ENCODE measurements at places on chromosomes 13 and 19.

DNA sequence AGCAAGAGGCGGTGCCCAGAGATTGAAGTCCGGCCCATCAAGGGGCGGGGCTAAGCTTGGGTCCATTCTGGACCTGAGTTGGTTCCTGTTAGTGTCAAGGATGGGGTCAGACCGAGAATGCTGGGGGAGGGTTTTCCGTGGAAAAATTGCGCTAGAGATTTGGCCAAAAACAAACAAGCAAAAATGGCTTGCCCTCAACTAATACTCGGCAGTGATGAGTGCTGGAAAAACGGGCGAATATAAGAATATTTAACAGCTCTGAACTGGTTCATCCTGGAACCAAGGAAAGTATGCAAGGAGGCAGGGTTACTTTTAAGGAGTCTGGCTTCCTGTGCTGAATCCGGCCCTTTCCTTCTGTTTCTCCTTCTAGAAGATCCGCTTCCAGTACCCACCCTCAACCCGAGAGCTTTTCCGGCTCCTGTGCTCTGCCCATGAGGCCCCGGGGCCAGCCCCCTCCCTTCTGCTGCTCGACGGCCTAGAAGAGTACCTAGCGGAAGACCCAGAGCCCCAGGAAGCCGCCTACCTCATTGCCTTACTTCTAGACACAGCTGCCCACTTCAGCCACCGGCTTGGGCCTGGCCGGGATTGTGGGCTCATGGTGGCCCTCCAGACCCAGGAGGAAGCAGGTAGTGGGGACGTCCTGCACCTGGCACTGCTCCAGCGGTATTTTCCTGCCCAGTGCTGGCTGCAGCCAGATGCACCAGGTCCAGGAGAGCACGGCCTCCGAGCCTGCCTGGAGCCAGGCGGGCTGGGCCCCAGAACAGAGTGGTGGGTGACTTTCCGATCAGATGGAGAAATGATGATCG is 880 bp downstream of the SWSAP1 start:
- H3K27ac ChIP-seq = peak overlapping the region; percentile 93
- DNase-seq = peak; percentile 60
- H3K36me3 ChIP-seq = peaks cover 6% of the 10 kb centered on the region
- peak overlapping the region; percentile 61 for H3K4me3 ChIP-seq
- peaks cover 25% of the 10 kb centered on the region for H3K4me1 ChIP-seq

- H3K27ac ChIP-seq = no peak overlapping the region
- no peak overlapping the region for H3K4me3 ChIP-seq
- H3K27me3 ChIP-seq = no peaks in the 10 kb centered on the region
These were observed 1261.0 kb upstream of the SLC10A2 start for GRCh38 chr13:104327211-104327610.

GRCh38 chr13:39602614-39603366 is at the start of gene LHFPL6:
Gene LHFPL6, minus strand, starts transcription at chr13:39603193.
- no peaks in the 10 kb centered on the region for H3K36me3 ChIP-seq
- H3K27me3 ChIP-seq = peaks cover 25% of the 10 kb centered on the region
- no peak within 1 kb of the TSS for H3K27ac ChIP-seq
- peak within 1 kb of the TSS; percentile 62 for H3K4me3 ChIP-seq
- DNase-seq = peak; percentile 16
- peaks cover 12% of the 10 kb centered on the region for H3K4me1 ChIP-seq

DNA sequence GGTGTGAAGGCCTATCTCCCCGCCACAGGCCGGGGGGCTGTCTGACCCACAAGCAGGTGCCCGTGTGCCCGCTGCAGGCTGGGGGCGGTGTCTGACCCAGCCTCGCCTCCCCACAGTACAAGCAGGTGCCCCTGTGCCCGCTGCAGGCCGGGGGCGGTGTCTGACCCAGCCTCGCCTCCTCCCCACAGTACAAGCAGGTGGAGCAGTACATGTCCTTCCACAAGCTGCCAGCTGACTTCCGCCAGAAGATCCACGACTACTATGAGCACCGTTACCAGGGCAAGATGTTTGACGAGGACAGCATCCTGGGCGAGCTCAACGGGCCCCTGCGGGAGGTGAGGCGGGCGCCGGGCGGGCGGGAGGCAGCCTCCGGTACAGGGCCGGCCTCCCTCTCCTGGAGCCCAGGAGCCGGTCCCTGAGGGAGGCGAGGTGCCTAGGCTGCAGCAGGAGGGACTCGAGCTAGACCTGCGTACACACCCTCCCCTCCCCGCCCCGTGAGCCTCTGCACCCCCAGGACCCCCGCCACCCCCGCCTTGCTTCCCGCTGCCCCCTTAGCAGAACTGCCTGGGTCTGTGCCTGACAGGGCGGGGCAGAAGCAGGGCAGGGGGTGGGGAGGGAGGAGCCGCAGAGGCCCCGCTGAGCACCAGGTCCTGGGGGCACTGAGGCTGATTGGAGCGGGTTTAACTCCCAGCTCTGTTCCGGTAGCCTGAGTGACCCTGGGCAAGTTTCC is 20.6 kb downstream of the HCN2 start:
- no peaks in the 10 kb centered on the region for H3K27me3 ChIP-seq
- peak overlapping the region; percentile 69 for H3K27ac ChIP-seq
- H3K4me3 ChIP-seq = peak overlapping the region; percentile 56
- DNase-seq = peak; percentile 30

GRCh38 chr19:49210108-49210900 is 52.7 kb downstream of the TRPM4 start:
- peaks cover 3% of the 10 kb centered on the region for H3K4me1 ChIP-seq
- peak; percentile 11 for DNase-seq
- no peak overlapping the region for H3K4me3 ChIP-seq
- H3K27me3 ChIP-seq = no peaks in the 10 kb centered on the region
- H3K27ac ChIP-seq = no peak overlapping the region

DNA sequence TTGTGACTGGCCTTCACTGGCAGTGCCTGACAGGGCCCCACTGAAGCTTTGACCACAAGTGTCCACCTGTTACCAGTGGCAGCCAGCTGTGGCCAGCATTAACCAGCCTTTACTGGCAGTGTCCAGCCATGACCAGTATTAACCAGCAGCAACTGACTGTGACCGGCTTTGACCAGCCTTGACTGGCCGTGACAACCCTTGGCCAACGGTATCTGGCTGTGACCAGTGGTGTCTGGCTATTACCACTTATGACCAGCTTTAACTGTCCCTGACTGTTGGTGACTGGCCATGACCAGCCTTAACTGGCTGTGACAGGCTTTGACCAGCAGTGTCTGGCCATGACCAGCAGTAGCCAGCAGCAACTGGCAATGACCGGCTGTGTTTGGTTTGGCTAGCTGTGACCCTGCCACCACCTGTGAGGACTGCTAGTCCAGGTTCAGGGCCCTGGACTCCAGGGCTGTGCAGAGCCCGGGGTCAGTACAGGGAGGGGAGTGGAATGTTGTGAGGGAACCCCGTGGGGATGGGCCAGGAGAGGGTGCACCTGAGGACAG is 32.2 kb downstream of the CKM start:
- no peak overlapping the region for H3K27ac ChIP-seq
- peaks cover 13% of the 10 kb centered on the region for H3K36me3 ChIP-seq
- DNase-seq = no peak
- H3K27me3 ChIP-seq = no peaks in the 10 kb centered on the region
- H3K4me3 ChIP-seq = no peak overlapping the region

GRCh38 chr19:28044477-28044876 is 1168.5 kb downstream of the UQCRFS1 start:
- H3K27me3 ChIP-seq = no peaks in the 10 kb centered on the region
- no peak overlapping the region for H3K4me3 ChIP-seq
- H3K27ac ChIP-seq = no peak overlapping the region
- H3K4me1 ChIP-seq = no peaks in the 10 kb centered on the region

DNA sequence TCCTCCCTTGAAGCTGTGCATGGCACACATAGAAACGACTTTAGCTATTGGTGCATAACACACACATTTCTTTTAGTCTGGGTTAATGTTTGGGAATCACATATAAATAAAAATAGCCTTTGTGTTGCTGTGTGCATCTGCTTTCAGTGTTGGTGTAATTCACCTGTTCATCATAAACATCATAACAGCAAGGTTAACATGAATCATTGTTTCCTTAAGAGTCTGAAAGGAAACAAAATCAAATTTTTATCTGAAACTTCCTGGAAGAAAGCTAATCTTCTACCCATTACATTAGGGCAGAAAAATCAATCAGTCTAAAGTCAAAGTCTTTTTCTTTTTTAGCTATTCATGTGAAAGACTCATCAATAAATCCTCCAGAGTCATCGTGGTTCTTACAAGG is 35.0 kb upstream of the TNFSF11 start:
- H3K27ac ChIP-seq = no peak overlapping the region
- no peak overlapping the region for H3K4me3 ChIP-seq
- no peaks in the 10 kb centered on the region for H3K27me3 ChIP-seq

GRCh38 chr13:65064967-65065366 is 2165.2 kb downstream of the PCDH9 start:
- H3K27ac ChIP-seq = no peak overlapping the region
- H3K36me3 ChIP-seq = no peaks in the 10 kb centered on the region
- H3K27me3 ChIP-seq = no peaks in the 10 kb centered on the region
- no peak overlapping the region for H3K4me3 ChIP-seq

- peak; percentile 32 for DNase-seq
- H3K27me3 ChIP-seq = peaks cover 9% of the 10 kb centered on the region
- no peak overlapping the region for H3K27ac ChIP-seq
- no peak overlapping the region for H3K4me3 ChIP-seq
These were observed 5.3 kb upstream of the HCN2 start for GRCh38 chr19:584240-585001.

GRCh38 chr13:71491010-71491409 is 376.0 kb downstream of the DACH1 start:
- no peaks in the 10 kb centered on the region for H3K36me3 ChIP-seq
- H3K27me3 ChIP-seq = no peaks in the 10 kb centered on the region
- DNase-seq = no peak

- H3K36me3 ChIP-seq = no peaks in the 10 kb centered on the region
- H3K4me1 ChIP-seq = no peaks in the 10 kb centered on the region
- H3K27ac ChIP-seq = no peak overlapping the region
These were observed 6.9 kb upstream of the HTR2A start for GRCh38 chr13:46903748-46904147.

GRCh38 chr13:31046711-31047279 is 114.3 kb downstream of the TEX26 start:
- H3K27ac ChIP-seq = no peak overlapping the region
- peaks cover 16% of the 10 kb centered on the region for H3K4me1 ChIP-seq
- no peaks in the 10 kb centered on the region for H3K27me3 ChIP-seq
- no peak for DNase-seq

GRCh38 chr19:6499052-6499790 is 2.9 kb downstream of the TUBB4A start:
- no peak overlapping the region for H3K27ac ChIP-seq
- H3K36me3 ChIP-seq = no peaks in the 10 kb centered on the region
- no peak overlapping the region for H3K4me3 ChIP-seq
- peaks cover 11% of the 10 kb centered on the region for H3K27me3 ChIP-seq
- H3K4me1 ChIP-seq = peaks cover 12% of the 10 kb centered on the region

GRCh38 chr13:84237143-84237542 is 354.9 kb upstream of the SLITRK1 start:
- H3K27me3 ChIP-seq = no peaks in the 10 kb centered on the region
- no peaks in the 10 kb centered on the region for H3K4me1 ChIP-seq
- H3K27ac ChIP-seq = no peak overlapping the region
- H3K4me3 ChIP-seq = no peak overlapping the region

- H3K36me3 ChIP-seq = no peaks in the 10 kb centered on the region
- H3K4me1 ChIP-seq = peaks cover 7% of the 10 kb centered on the region
- H3K27me3 ChIP-seq = peaks cover 9% of the 10 kb centered on the region
These were observed 22.7 kb upstream of the TMEM255B start for GRCh38 chr13:113736258-113736731.

DNA sequence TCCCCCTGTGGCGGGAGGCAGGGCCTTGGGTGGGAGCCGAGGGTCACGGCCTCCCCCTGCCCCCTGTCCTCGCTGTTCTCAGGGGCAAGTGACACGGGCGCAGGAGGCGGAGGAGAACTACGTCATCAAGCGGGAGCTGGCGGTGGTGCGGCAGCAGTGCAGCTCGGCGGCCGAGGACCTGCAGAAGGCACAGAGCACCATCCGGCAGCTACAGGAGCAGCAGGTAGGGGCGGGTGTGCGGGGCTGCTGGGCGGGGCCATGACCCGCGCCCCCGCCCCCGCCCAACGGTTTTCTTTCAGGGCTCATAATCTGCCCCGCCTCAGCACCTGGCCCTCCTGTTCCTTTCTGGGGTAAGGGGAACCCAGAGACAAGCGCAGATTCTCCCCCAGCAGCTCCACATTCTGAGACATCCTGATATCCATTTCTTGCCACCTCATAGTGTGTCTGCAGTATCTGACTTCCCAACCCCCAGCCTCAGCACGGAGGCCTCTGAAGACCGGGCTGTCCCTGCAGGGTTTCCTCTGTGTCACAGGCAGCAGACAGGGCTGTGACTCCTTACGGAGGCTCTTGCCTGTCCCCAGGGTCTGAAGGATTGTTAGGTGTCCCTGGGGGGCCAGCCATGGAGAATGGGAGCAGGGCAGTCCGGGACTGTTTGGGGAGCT is 15.9 kb downstream of the PRR36 start:
- no peaks in the 10 kb centered on the region for H3K36me3 ChIP-seq
- no peaks in the 10 kb centered on the region for H3K27me3 ChIP-seq
- DNase-seq = no peak
- H3K4me3 ChIP-seq = no peak overlapping the region
- peaks cover 16% of the 10 kb centered on the region for H3K4me1 ChIP-seq

- H3K4me3 ChIP-seq = no peak overlapping the region
- no peak for DNase-seq
- no peak overlapping the region for H3K27ac ChIP-seq
- H3K4me1 ChIP-seq = no peaks in the 10 kb centered on the region
These were observed 40.6 kb downstream of the DPF1 start for GRCh38 chr19:38183251-38183897.

GRCh38 chr13:50923272-50923671 is 13.7 kb downstream of the RNASEH2B start:
- H3K36me3 ChIP-seq = peaks cover 4% of the 10 kb centered on the region
- H3K4me1 ChIP-seq = no peaks in the 10 kb centered on the region
- H3K27ac ChIP-seq = no peak overlapping the region
- DNase-seq = no peak
- H3K27me3 ChIP-seq = no peaks in the 10 kb centered on the region

DNA sequence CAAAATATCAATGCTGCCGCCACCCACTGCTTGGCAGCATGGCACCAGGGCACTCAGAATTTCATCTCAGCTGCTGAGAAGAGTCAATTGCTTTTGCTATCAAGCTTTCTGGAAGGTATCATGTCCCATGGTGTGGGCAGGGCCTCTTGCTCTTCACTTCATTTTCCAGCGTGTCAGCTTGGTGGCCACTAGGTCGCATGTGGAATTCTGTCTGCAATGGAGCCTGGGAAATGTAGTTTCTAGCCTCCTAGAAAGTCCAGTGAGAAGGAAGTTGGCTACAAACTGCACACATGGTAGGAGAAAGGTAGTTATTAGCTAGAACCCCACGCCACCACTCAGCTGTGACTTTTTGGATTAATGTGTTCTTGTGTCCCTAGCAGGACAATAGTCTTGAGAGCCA is 105.3 kb downstream of the MYO16 start:
- H3K36me3 ChIP-seq = no peaks in the 10 kb centered on the region
- DNase-seq = no peak
- no peak overlapping the region for H3K27ac ChIP-seq
- no peaks in the 10 kb centered on the region for H3K4me1 ChIP-seq
- no peaks in the 10 kb centered on the region for H3K27me3 ChIP-seq

GRCh38 chr13:113836768-113837559 is 26.9 kb downstream of the GAS6 start:
- no peaks in the 10 kb centered on the region for H3K27me3 ChIP-seq
- H3K27ac ChIP-seq = no peak overlapping the region
- no peak overlapping the region for H3K4me3 ChIP-seq
- DNase-seq = no peak
- H3K4me1 ChIP-seq = peaks cover 7% of the 10 kb centered on the region
- no peaks in the 10 kb centered on the region for H3K36me3 ChIP-seq

GRCh38 chr13:32504263-32504662 is 34.3 kb downstream of the N4BP2L2 start:
- H3K4me1 ChIP-seq = no peaks in the 10 kb centered on the region
- no peaks in the 10 kb centered on the region for H3K36me3 ChIP-seq
- no peak overlapping the region for H3K4me3 ChIP-seq
- no peak for DNase-seq
- H3K27ac ChIP-seq = no peak overlapping the region
- H3K27me3 ChIP-seq = no peaks in the 10 kb centered on the region

Measured in effector memory CD4-positive, alpha-beta T cell (primary cell).